RCC 7860 (cell line): ENCODE measurements at places on chromosomes 2 and 18.
A peak's percentile ranks its signal among the peaks of the same experiment; 100 is the strongest.

DNA sequence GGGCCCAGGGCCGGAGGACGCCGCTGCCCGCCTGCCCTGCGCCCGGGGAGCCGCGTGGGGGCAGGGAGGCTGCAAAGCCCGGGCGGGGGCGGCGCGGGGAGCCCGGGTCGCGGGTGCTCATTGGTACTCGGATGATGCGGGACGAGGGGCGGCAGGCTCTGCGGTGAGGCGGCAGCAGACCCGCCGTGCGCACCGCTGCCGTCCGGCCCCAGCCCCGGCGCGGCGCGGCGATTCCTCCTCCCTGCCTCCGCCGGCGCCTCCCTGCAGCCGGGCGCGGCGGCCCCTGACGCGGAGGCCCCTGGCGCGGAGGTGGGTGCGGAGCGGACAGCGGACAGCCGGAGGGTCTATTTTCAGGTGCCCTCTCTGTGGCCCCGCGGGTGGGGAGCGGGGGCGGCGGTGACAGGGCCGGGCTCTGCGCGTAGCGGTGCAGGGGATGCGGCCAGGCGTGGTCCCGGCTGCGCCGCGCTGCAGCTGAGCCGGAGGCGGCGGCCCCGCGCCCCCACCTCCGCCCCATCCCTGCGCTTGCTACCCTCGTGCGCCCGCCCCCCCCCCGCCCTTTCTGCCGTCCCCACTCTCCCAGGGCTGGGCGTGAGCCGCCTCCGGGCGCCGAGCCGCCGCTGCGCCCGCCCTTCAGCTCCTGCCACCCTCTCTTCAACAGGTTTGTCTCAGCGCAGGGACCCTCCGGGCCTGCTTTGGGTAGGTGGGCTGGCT lies 640 bp downstream of the SPTBN1 start:
- DNase-seq, result peak; percentile 31

- peak; percentile 8 for DNase-seq
Observed at GRCh38 chr18:55384551-55385275, 203.3 kb downstream of the TCF4 start.

DNA sequence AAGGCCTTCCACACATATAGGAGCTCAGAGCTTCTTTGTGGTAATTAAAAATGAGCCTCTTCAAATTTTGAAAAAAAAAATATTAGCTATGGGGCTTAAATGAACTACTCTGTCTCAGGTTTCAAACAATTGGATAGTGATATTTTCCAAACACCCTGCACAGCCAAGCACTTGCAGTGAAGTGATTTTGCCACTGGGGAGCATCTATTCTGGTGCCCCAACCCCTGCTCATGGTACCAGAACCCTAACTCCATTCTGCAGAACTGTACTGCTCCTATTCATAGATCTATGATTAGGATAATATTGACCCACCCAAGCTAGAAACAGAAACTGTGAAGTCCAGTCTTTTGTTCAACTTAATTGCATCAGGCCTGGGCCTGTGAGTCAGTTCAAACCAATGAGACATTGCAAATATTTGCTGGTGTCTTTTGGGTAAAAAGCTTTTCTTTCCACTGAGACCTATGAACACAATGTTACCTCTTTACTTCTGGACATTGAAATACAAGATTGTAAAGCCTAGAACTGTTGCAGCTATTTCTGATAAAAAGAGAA lies 324.0 kb downstream of the GALNT13 start:
- no peak for DNase-seq

- no peak for DNase-seq
Observed at GRCh38 chr2:73920577-73921545, 5.8 kb upstream of the DGUOK start.

GRCh38 chr18:10291568-10291981 lies 162.9 kb upstream of the APCDD1 start:
- no peak for DNase-seq

- DNase-seq, result no peak
Observed at GRCh38 chr2:105604938-105605337, 139.8 kb upstream of the NCK2 start.

DNA sequence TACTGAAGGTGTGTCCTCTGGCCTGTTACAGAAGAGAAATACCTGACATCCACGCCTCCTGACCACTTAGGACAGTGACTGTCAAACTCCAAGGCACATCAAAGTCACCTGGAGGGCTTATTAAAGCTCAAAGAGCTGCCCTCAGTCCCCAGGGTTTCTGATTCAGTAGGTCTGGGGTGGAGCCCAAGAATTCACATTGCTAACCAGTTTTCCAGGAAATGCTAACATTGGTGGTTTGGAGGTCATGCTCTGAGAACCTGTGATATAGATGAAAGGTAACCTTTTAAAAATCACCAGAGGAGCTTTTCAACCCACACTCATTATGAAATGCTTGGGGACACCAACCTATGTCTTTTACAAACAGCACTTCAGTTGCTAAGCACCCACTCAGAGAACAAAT lies 172.3 kb downstream of the ALK start:
- DNase-seq, result peak; percentile 53

- DNase-seq, result no peak
Observed at GRCh38 chr2:186105016-186105724, 366.6 kb downstream of the FSIP2 start.

GRCh38 chr2:177273408-177273807 lies 8.9 kb upstream of the NFE2L2 start:
- DNase-seq, result no peak

DNA sequence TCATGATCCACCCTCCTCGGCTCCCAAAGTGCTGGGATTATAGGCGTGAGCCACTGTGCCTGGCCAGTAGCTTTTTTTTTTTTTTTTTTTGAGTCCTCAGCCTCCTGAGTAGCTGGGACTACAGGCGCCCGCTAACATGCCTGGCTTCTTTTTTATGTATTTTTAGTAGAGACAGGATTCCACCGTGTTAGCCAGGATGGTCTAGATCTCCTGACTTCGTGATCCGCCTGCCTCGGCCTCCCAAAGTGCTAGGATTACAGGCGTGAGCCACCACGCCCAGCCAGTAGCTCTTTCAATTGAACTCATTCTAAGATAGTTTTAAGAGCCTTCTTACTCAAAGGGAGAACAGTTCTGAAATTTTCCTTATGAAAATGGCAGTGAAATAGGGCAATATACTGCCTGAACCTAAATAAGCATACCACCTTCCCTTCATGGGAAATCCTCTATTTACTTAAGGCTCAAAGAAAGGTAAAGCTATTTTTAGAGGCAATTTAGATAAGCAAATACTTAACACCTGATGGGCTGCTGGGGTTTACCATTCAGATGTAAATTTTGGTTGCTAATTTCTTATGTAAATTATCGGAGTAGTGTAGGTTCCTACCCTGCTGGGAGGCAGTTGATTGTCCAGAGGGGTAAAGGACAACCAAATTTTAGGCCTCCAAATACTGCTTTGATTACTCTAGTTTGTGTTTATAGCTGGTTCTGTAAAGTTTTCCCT lies 144.7 kb downstream of the GREB1L start:
- DNase-seq, result no peak

GRCh38 chr18:58566556-58567292 lies 62.2 kb downstream of the ALPK2 start:
- no peak for DNase-seq

- no peak for DNase-seq
Observed at GRCh38 chr2:104758199-104758620, 95.7 kb upstream of the POU3F3 start.

GRCh38 chr2:179104736-179105135 lies 54.8 kb upstream of the CCDC141 start:
- DNase-seq, result peak; percentile 23

GRCh38 chr2:139529080-139529479 lies 748.9 kb upstream of the NXPH2 start:
- no peak for DNase-seq

GRCh38 chr2:152924722-152925121 lies 206.3 kb downstream of the ARL6IP6 start:
- DNase-seq, result no peak

DNA sequence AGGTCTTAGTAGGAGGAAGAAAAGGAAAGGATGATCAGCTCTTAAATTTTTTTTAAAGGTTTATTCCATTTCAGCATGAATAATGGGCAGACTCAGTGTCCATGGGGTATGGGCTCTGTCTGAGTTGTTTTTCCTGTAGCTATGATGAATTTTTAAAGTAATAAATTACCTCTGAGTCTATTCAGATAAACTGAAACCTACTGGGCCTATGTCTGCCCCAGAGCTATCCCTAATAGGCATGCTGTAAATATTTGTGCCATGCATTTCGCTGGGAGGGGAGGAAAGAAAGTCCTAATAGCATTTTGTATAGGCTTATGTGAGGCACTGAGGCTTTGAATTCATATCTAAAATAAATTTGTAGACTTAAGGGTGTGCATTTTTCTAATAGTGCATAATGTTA lies 210.4 kb upstream of the BOD1L2 start:
- no peak for DNase-seq

DNA sequence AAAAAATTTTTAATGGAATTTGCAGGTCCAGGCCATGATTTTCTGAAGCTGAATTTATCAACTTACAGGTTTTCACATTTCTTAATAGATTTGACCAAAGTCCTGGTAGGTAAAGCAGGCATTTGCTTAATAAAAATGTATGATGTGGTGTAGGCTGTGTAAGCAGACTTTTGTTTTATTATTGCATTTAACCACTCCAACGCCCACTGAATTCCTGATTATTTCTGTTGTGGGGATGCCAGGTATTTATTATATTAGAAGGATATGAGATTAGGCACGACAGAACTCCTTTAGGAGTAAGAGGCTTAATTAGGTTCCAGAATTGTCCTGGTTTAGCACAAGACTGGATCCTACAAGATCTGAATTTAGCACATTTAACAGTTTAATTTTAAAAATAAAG lies 111.1 kb downstream of the ADCYAP1 start:
- no peak for DNase-seq

- no peak for DNase-seq
Observed at GRCh38 chr2:128320192-128320905, 1.7 kb upstream of the HS6ST1 start.

GRCh38 chr2:81260320-81260719 lies 955.8 kb upstream of the LRRTM1 start:
- no peak for DNase-seq

DNA sequence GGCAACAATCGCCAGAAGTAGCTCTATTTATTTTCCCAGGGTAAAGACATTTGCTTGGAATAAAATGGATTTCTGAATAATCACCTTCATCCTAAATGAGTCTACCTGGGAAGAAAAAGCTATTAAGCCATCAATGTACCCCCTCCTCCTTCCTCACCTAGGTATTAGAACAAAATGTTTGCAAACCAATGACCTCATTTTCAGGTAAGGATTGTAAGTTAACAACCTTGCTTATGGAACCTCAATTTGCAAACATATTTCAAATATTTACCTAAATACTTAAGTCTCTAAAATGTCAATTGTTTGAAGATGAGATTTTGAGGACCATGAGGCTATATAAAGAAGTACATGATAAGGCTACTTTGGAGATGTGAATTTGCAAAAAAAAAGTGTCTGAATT lies 43.9 kb downstream of the CAVIN2 start:
- DNase-seq, result no peak

GRCh38 chr18:62814132-62814759 lies 98.9 kb downstream of the PHLPP1 start:
- no peak for DNase-seq

DNA sequence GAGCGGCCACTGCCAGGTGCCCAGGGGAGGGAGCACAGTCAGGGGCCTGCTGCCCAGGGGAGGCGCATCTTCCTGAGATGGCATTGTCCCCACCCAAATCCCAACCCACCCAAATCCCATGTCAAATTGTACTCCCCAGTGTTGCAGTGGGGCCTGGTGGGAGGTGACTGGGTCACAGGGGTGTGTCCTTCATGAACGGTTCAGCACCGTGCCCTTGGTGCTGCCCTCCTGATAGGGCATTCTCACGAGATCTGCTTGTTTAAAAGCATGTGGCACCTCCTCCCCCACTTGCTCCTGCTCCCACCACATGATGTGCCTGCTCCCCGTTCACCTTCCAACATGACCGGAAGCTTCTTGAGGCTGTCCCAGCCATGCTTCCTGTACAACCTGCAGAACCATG lies 27.6 kb downstream of the ANKMY1 start:
- no peak for DNase-seq

DNA sequence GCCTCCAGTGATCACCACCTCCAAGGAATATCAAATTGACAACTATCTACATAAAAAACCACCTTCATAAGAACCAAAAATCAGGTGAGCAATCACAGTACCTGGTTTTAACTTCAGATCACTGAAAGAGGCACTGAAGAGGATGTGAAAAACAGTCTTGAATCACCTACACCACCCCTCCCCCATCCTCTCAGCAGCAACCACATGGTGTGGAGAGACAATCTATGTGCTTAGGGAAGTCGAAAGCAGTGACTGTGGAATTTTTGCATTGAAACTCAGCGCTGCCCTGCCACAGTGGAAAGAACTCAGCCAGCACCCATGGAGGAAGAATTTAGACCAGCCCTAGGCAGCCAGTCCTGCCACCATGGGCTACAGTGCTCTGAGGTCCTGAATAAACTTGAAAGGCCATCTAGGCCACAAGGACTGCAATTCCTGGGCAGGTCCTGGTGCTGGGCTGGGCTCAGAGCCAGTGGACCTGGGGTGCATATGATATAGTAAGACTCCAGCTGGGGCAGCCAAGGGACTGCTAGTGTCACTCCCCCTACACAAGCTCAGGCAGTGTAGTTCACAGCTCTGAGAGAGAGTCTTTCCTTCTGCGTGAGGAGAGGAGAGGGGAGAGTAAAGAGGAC lies 75.6 kb downstream of the ATL2 start:
- DNase-seq, result no peak

- DNase-seq, result no peak
Observed at GRCh38 chr2:42214669-42215068, 45.5 kb downstream of the EML4 start.

GRCh38 chr18:79452190-79452990 lies 56.7 kb downstream of the NFATC1 start:
- no peak for DNase-seq
